WERI-Rb-1 (cell line): ENCODE measurements at places on chromosomes 5 and 9.

DNA sequence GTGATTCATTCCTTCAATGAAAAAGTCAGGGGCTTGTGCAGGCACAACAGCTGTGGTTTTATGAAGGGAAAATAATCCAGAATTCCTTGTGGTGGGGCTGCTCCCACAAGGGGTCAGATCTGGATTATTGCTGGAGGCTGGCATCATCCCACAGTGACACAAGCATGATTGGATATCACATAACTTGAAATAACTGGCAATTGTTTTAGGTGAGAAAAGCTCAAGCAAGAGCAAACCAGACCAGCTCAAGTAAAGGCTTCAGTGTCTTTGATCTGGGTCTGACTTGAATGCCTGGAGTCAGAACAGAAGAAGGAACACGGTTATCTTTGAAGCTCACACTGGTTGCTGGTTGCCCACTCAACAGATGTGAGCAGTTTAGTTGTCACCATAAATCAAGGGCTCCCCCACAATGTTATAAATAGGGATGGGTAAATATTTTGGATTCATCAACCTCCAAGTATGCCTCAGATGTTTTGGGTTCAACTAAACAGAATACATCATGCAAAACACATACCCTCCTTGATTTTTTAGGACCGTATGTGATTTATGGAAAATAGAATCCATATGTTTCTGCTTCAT, 3.1 kb upstream of the ZNF474 start:
- no peak for DNase-seq

- DNase-seq = no peak
These were observed 100.0 kb upstream of the IL6ST start for GRCh38 chr5:56094579-56095361.

- no peak for DNase-seq
These were observed 87.1 kb downstream of the ADRB2 start for GRCh38 chr5:148913493-148913892.

GRCh38 chr5:72818866-72819534, 2.5 kb downstream of the TNPO1 start:
- DNase-seq = peak; percentile 72

- no peak for DNase-seq
These were observed 13.1 kb downstream of the PSD2 start for GRCh38 chr5:139808481-139809330.

- DNase-seq = no peak
These were observed 636.1 kb downstream of the KIF4B start for GRCh38 chr5:155649666-155650065.

GRCh38 chr5:168266016-168266415, 25.4 kb upstream of the WWC1 start:
- DNase-seq = no peak

DNA sequence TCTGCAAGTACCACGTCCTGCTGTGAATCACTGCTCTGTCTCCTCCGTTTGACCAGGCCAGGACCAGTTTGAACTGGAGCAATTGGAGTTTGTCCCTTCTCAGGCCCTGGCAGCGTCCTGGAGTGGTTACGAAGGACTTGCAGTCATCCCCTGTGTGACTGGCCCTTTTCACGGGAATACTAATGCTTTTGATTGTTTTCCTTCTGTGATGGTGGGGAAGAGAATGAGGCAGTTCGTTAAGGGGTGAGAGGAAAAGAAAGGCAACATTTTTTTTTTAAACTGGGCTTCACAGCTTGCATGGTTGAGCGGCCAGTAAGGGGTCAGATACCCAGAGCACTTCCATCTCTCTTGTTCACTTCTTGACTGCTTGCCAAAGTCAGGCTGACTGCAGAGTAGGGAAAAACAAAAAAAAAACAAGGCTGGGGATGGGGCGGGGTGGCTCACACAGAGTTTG, 153.5 kb upstream of the STK32A start:
- no peak for DNase-seq

- no peak for DNase-seq
These were observed 390.4 kb upstream of the PRR16 start for GRCh38 chr5:120073722-120074121.

DNA sequence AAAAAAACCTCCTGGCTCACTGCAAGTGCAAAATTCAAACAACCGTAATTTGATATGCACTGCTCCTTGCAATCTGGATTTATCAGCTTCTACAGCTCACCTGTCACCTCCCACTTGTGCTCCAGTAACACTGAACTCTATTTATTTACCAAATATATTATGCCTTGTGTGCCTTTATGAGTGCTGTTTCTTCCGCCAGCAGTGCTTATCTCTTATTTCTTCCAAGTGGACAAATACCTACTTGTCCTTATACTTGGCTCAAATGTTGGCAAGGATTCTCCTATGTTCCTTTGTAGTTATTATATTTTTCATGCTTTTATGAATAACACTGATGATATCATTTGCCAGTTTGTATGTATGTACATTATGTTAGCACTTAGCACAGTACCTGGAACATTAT, 145.7 kb upstream of the ARRDC3 start:
- no peak for DNase-seq

DNA sequence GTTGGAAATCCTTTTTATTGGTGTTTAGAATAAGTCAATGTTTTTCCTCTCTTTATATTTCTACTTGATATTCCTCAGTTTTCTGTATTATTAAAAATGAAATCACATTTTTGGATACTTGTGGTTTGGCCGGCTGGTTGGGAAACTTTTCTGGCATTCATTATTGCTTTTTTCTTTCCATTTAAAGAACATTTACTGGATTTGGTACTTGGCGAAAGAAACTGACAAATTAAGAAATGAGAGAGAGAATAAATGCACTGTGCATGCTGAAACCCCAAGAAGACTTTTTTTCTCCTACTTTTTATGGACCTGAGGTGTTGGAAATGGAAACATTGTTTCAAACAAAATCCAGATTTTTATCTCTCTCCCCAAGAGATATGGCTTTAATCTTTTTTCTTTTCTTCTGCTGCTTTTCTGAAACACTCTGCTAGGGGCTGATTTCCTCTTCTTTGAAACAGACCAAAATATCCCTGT, 128.4 kb downstream of the SNX18 start:
- DNase-seq = no peak

GRCh38 chr5:87079219-87079618, 188.5 kb upstream of the RASA1 start:
- DNase-seq = no peak

DNA sequence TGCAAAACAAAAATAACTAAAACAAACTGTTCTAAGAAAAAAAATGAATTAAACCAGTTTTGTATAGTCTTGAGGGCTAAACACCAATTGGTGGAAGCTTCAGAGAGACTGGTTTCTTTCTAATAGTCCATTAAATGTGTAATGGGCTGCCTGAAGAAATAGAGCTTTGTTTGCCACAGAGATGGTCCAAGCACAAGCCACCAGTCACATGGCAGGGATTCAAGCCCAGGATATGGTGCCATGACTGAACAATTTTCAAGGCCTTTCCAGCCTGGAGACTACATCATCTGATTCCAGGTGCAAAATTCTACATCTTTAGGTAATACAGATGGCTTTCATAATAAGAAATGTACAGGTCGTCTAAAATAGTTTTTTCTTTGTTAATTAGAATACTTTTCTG, 355.3 kb downstream of the NR2F1-AS1 start:
- no peak for DNase-seq

GRCh38 chr9:34310215-34310614, 18.9 kb downstream of the KIF24 start:
- no peak for DNase-seq

GRCh38 chr5:37839407-37840052, at the start of gene GDNF:
GDNF (minus strand) TSS chr5:37840041; CDS start chr5:37834796, 5,245 bp downstream.
- DNase-seq = peak; percentile 63

DNA sequence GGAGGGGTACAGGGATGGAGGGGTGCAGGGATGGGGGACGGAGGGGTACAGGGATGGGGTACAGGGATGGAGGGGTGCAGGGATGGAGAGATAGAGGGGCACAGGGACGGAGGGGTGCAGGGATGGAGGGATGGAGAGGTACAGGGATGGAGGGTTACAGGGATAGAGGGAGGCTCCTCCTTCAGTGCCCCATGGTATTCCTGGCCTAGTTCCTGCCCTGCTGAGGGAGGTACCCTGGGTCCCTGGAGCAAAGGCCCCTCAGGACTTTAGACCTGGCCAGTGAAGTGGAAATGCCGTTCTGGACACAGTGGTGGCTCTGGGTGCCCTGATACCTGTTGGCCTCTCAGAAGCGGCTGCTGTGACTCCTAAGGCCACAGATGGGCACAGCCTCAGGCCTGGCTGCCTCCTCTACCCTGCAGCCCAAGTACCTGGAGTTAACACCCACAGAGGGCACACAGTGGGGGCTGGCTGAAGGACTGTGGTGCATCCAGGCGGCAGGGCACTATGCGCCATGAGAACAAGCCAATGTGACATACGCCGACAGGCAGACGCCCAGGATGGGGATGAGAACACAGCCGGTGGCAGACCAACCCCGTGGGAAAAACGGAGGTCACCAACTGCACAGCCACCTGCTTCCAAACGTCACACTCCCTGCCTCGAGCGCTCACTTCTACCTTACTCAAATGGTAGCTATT, 8.4 kb downstream of the PTGES2 start:
- DNase-seq = no peak

- no peak for DNase-seq
These were observed 83.1 kb downstream of the DPYSL3 start for GRCh38 chr5:147426640-147427327.
